ENCODE measurements at places on chromosomes 2 and 18.
A peak's percentile ranks its signal among the peaks of the same experiment; 100 is the strongest.

DNA sequence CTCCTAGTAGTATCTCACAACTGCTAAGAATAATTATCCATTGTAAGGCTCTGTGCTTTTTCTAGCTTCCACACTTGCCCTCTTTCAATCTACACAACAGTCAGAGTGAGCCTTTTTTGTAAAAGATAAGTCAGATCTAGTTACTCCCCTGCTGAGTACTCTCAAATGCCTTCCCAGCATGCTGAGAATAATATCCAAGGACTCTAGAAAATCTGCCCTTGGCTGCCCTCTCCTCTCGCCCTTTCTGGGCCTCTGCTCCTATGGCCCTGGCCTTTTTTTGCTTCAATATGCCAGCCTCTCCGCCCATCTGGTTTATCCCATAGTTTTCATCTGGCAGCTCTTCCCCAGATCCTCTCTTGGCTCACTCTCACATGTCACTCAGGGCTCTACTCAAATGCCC lies 455.9 kb upstream of the UBE2E3 start:
- no peak for DNase-seq

DNA sequence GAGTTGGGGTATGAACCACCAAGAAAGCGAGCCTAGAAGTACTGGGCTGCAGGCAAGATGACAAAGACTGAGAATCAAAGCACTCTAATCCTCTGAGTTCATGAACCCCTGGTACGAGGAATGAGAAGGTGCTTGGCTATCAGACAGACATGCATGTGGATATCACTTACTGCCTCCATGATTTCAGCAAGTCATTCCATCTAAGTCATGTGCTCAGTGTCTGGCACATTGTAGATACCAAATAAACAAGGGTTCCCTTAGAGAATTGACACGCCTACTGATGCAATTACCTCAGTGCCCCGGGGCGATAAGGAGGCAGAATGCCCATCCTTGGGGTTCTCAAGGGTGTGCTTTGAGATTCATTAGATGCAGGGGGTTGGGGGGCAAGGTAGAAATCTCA lies 125.6 kb upstream of the PKDCC start:
- DNase-seq, result no peak

GRCh38 chr18:47917923-47918610 lies 12.4 kb downstream of the SMAD2 start:
- peak; percentile 51 for DNase-seq

GRCh38 chr2:144277622-144278354 lies 242.1 kb downstream of the ZEB2 start:
- peak; percentile 11 for DNase-seq

GRCh38 chr18:28079883-28080282 lies 97.0 kb downstream of the CDH2 start:
- no peak for DNase-seq

DNA sequence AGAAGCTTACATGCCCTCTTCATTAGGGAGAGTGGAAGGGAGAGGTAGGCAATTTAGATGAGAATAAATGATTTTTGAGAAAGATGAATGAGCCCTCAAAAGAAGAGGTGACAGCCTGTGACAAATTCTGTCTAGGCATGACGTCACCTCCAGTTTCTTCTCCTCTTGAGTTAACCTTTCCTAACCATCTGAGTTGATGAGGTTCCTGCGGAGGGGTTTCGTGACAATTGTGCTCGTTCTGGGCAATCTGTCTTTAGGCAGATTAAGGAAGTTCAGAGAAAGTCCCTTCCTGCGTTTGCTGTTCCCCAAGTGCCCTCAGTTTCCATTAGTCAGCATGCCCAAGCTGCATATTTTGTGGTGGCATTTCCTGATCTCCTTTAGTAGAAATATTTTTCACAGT lies 640.2 kb upstream of the SYT4 start:
- no peak for DNase-seq

DNA sequence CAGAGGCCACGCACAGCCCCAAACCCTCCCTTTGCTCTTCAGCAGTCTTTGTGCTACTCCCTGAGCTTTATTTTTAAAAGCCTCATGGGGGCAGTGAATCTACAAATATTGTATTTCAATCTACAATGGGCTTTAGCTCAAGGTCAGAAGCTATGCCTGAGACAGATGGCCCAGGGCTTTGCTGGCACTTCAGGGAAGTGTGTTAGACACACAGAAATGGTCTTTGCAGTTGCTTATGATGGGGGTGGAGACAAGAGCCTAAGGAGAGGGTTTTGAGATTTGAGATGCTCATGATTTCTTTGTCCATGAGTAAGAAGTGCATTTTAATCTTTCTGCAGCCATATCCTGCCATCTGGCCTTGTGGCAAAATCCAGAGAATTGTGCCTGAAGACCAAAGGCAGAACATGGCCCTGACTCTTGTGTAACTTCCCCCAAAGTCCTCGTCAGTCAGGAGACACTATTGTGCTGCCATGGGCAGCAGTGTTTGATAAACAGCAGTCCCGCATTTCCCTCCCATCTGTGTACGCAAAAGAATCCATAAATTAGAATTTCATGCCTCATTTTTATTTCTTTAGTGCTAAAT lies 92.6 kb downstream of the VAPA start:
- no peak for DNase-seq

DNA sequence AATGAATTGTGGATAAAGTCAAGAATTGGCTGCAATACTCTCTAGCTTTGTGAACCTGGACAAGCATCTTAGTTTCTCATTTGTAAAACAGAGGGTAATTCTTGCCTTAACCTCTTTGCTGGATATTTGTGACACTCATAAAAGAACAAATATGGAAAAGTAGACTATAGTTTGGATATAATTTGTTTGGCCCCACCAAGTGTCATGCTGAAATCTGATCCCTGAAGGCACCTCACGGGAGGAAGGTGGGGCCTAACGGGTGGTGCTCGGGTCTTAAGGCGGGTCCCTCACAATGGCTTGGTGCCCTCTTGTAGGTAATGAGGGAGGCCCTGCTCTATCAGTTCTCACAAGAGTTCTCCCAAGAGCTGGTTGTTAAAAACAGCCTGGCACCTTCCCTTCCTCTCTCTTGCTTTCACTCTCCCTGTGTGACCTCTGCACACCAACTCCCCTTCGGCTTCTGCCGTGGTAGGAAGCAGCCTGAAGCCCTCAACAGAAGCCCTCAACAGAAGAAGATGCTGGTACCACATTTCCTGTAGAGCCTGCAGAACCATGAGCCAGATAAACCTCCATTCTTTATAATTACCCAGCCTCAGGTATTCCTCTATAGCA lies 37.4 kb downstream of the ARL4C start:
- DNase-seq, result no peak

- no peak for DNase-seq
Observed at GRCh38 chr2:97739020-97739892, 25.9 kb downstream of the ZAP70 start.

- no peak for DNase-seq
Observed at GRCh38 chr2:177254433-177255226, 9.9 kb downstream of the NFE2L2 start.

DNA sequence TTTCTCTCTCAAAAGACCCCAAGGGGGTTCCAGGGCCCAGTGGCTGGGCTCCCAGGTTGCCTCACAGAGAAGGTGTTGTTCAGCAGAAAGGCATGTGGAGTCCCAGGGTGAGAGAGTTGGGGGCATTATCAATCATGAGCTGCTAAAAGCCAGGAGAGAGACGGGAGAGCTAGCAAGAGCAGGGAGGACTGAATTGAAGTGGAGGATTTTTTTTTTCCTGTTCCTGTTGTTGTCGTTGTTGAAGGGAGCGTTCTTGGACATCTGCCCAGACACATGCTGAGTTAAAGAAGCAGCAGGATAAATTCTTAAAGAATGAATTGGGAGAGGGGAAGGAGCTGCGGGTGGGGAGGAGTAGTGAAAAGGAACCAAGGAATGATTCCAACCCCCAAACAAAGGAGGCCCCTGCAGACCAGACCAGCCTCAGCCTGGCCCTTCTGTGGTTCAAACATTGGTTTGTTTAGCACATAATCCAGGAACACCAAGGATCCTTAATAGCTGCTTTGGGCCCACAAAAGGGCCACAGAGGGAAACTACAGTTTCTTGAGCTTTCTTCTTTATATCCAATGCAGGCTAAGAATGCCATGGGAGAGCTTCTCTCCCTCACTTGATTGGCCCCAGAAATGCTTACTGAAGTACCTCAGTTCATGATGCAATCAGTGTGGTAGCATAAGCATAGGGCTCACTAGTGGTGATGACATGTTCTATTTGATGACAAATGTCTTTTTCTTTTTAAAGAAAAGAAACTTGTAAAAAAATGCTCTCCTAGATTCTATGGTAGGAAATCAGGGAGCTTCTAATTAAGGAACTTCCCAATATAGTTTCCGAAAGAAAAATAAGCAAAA lies 146.0 kb downstream of the SETBP1 start:
- no peak for DNase-seq

GRCh38 chr2:233654501-233654900 lies 17.2 kb upstream of the UGT1A9 start:
- DNase-seq, result no peak

DNA sequence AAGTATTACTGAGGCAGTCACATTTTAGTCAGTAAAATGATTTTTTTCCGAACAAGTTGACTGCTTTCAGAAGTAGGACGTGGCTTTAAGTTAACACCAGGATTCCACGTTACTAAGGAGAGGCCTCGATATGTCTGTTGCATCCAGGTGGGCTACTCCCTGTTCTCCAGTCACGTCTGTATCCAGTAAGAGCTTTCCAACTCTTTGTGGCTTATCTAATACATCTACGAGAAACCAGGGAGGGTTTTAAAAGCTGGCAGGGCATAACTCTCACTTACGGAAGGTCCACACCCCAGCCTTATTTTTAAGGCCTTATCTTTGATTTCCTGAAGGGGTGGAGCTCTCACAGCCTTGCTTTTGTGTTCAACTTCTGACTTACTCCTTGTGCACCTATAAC lies 99.2 kb downstream of the SLC8A1 start:
- DNase-seq, result no peak

GRCh38 chr18:48607056-48607984 lies 68.5 kb downstream of the CTIF start:
- no peak for DNase-seq

GRCh38 chr2:205709319-205709718 lies 27.0 kb downstream of the NRP2 start:
- no peak for DNase-seq

GRCh38 chr18:57744211-57744694 lies 58.9 kb downstream of the ATP8B1 start:
- DNase-seq, result no peak

- DNase-seq, result no peak
Observed at GRCh38 chr2:183803596-183803995, 679.4 kb downstream of the NUP35 start.

- no peak for DNase-seq
Observed at GRCh38 chr2:205743137-205743536, 60.8 kb downstream of the NRP2 start.

DNA sequence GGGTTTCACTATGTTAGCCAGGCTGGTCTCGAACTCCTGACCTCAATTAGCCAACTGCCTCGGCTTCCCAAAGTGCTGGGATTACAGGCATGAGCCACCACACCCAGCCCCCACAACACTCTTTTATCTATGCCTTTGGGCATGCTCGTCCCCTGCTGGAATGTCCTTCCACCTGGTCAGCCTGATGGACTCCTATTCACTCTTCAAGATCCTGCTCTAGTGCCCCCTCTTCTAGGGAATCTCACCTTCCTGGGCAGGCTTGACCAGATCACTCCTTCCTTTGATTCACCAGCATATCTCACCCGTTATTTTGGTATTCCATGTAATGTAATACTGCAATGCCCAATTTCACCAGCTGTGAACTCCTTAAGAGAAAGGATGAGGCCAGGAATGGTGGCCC lies 13.9 kb upstream of the SLC66A3 start:
- no peak for DNase-seq

DNA sequence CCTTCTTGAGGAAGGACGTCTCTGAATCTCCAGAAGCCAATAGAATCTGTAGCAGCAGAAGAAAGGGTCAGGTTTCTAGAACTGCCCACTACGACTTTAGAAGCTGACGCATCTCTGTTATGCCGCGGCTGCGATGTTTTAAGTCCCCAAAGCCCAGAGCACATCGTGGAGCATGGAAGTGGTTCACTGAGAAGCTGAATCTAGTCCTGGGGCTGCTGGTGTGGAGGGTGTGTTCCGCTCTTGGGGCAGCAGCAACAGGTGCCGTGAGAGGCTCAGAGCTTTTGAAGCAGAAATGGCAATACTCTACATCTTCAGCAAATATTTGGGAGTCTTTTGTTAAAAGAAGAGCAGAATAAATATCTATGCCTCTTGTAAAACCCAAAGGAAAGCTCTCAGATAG lies 48.9 kb upstream of the RMDN2 start:
- DNase-seq, result no peak

- DNase-seq, result no peak
Observed at GRCh38 chr2:177175917-177176668, 36.5 kb upstream of the HNRNPA3 start.

GRCh38 chr2:8000870-8001269 lies 681.0 kb upstream of the ID2 start:
- DNase-seq, result no peak

- DNase-seq, result no peak
Observed at GRCh38 chr2:44171018-44171417, 2.3 kb downstream of the PPM1B start.

- no peak for DNase-seq
Observed at GRCh38 chr18:78080081-78080480, 830.4 kb downstream of the GALR1 start.

GRCh38 chr2:222017252-222017850 lies 281.4 kb downstream of the PAX3 start:
- DNase-seq, result no peak

DNA sequence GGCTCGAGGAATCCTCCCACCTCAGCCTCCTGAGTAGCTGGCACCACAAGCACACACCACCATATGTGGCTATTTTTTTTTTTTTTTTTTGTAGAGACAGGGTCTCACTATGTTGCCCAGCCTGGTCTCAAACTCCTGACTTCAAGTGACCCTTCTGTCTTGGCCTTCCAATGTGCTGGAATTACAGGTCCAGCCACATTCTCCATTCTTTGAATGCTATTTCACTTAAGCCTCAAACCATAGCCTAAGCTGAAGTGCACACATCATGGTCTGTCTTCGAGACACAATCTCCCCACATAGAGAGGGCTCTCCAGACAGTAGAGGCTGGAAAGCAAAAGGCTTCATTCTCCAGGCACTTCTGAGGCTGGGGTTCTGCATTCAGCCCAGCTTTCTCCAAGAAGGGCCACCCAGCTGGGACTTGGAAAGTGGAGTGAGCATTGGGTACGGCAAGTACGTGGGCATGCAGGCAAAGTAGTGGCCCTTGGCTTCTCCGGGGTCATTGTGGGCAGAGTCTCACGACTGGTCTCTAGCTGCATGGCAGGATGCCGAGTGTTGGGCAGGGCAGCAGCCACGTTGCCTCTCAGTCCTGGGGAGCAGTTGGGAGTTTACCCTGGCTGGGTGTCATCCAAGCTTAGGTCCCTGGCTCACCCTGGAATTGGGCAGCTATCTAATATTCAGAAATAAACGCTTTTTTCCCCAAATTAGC lies 78.2 kb upstream of the SMAD7 start:
- DNase-seq, result no peak

- DNase-seq, result no peak
Observed at GRCh38 chr18:8882632-8883408, 177.5 kb downstream of the MTCL1 start.

GRCh38 chr2:6074089-6074643 lies 382.0 kb downstream of the SOX11 start:
- DNase-seq, result no peak

DNA sequence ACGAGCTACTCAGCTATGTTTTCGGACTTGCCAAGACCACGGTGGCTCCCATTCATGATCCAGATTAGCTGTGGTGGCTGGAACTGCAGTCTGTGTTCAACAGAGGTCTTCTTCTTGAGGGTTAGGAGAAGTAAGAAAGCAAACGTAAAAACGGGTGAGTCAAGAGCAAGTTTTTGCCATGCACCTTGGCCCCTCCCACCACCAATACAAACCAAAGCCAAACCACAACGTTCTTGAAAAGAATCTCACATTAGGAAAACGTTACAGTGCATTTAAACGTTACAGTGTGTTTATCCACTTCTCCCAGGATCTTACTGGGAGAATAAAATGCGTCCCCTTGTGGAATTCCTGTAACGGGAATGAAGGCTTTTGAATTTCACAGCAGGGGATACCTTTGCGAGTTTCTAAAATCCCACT lies 725 bp downstream of the FBXO48 start:
- DNase-seq, result peak; percentile 77

Data from activated CD4-positive, alpha-beta T cell treated with anti-CD3 and anti-CD28 coated beads, Interleukin-2, Interleukin-6, amounts not matched to agents 100 ng/mL and 50 ng/mL, durations not matched to agents 16 hours and 8 hours (primary cell).